CD4-positive, alpha-beta T cell treated with Interleukin-2 at 100 ng/mL for 4 hours (primary cell): ENCODE measurements at places on chromosomes 3 and 15.

DNA sequence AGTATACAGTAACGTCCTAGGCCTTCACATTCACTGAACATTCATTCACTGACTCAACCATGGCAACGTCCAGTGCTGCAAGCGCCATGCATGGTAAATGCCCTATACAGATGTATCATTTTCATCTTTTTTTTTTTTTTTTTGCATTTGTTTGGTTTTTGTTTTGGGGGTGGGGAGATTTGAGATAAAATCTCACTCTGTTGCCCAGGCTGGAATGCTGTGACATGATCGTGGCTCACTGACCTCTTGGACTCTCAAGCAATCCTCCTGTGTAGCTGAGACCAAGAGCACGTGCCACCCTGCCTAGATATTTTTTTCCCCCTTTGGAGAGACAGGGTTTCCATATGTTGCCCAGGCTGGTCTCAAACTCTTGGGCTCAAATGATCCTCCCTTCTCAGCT is 37.4 kb downstream of the SUSD5 start:
- no peak for DNase-seq

- DNase-seq: no peak
These were observed 345.9 kb downstream of the PTPRG start for GRCh38 chr3:61907210-61907795.

DNA sequence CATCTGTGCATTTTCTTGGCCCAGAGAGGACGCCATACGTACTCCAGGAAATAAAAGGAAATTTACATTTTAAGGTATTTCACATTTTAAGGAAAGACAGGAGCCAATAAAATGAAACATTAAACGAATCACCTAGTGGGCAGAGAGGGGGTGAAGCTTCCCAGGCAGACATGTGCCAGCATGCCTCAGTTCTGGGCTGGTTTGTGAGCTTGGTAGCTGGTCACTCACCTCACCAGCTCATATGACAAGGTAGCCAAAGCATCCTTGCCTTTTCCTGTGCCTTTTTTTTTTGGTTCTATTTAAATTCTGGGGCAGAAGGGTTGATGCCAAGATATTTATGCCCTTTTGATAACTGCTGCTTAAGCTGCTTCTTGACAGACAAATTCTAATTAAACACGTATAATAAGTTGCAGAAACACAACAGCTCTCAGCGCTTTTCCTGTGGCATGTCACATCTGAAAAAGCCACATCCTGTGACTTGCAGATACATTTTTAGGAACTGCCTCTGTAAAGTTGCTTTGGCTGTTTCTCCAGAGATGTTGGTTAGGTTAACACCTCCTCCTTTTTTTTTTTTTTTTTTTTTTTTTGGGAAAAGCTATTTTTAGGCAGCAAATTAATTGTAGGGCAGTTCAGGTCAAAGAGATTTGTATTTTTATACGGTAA is 218.6 kb downstream of the PDCD6IP start:
- DNase-seq: peak; percentile 26

DNA sequence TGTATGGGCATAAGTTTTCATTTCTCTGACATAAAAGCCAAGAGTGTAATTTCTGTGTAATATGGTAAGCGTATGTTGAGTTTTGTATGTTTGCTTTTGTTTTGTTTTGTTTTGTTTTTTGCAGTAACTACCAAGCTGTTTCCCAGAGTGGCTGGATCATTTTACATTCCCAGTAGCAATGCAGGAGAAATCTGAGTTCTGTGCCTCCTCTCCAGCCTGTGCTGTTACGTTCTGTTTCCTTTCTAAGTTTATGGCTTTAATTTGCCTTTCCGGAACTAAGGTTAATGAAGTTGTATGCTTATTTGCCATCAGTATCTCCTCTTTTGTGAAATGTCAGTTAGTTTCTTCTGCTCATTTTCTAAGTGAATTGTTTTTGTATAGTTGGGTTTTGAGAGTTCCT is 307.8 kb downstream of the GABRG3 start:
- no peak for DNase-seq

GRCh38 chr3:10445561-10446175 is 59.7 kb downstream of the ATP2B2 start:
- DNase-seq: no peak

GRCh38 chr15:67992834-67993233 is 61.3 kb upstream of the PIAS1 start:
- DNase-seq: no peak

DNA sequence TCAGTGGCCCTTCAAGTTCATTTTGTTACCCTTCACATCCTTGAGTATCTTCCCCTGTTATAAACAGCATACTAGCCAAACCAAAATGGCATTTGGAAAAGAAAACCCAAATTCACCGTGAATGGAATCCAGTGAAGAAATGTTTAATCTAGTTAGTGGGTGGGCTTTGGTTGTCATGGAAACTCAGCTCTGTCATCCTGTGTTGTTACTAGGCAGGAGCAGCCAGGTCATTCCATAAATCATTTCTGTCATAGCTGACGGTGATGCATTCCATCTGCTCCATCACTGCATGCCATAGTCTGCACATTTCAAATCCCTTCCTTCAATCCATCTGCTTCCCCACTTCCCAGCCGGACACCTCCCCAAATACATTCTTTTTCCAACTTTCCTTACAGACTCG is 140.4 kb upstream of the CGNL1 start:
- DNase-seq: no peak

DNA sequence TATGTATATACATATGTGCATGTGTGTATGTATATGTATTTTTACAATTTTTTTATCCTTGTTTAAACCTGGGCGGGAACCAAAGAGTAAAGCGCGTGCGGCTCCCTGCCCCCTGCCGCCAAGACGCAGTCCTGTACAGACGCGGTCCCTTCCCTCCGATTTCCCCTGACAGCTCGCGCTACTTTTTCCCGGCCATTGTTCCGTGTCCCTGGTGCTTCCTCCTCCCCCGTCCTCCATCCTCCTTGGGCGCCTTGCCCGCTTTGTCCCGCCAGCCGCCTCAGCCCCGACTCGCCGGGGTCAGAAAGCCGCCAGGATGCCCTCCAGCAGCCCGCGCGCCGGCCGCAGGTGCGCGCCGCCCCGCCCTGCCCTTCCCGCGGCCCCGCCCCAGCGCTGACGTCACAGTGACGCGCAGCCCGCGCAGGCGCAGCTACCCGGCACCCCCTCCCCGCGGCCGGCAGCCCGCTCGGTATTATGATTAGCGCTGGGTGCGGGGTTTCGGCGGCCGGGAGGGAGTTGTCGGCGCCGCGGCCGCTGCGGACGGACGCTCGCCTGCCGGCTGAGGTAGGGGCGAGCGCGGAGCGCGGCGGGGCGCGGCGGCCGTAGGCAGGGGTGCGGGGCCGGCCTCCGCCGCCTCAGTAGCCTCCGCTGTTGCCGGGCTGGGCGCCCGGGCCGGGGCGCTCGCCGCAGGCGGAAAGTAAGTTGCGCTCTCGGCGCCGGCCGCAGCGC is at the start of gene SNRK:
Gene SNRK (plus strand): TSS at position 426 of the 726 bp plus-strand sequence. CDS start 16,664 bp downstream, outside the sequence.
- peak; percentile 92 for DNase-seq

DNA sequence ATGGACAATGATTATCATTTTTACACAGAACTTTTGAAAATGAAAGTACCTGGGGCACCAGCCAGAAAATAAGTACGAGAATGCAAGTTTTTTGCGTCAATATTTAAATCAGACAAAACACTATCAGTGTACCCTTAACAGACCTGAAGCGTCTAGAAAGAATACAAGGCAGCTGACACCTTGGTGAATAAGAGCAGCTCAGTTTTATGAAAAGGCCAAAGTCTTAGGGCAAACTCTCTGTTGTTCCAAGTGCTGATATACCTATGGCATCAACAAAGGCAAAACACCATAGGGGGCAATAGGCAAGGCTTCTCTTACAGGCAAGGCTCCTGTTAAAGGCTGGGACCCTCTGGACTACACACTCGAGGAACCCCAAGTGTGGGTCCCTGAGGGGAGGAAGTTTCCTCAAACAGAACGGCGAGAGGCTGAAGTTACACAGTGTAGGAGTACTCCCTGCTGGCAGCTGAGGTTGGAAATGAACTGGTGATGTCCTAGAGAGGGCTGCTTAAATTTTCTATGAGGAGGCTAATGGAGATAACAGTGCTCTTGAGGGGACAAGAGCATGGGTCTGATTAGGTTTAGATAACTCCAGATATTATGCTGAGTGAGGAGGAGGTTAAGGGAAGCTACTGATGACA is 291.0 kb downstream of the TIGIT start:
- DNase-seq: no peak

GRCh38 chr3:38154033-38154494 is 11.3 kb upstream of the OXSR1 start:
- DNase-seq: no peak

DNA sequence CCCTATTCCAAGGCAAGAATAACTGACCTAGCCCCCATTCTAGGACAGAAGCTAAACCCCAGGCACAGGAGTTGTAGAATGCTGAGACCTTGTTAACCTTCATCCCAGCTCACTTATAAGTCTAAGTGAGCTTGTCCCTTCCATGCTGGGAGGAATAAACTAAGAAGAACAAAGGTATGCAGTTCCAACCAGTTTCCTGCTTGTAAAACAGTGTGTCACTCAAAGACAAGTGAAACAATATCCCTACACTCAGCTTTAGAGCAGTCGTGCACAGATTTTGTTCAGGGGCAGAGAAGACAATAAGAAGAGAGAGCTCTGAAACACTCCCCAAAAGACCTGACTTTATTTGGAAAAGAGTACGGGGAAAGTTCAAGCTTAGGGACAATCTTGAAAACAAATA is 292.1 kb downstream of the CGGBP1 start:
- no peak for DNase-seq

GRCh38 chr15:90885432-90886290 is 1.4 kb downstream of the FES start:
- DNase-seq: peak; percentile 78

GRCh38 chr3:128804017-128804810 is 75.2 kb upstream of the ACAD9 start:
- peak; percentile 87 for DNase-seq

GRCh38 chr15:31843426-31844055 is 186.8 kb upstream of the CHRNA7 start:
- no peak for DNase-seq

- DNase-seq: no peak
These were observed 251.5 kb downstream of the GABRG3 start for GRCh38 chr15:27222479-27222878.

DNA sequence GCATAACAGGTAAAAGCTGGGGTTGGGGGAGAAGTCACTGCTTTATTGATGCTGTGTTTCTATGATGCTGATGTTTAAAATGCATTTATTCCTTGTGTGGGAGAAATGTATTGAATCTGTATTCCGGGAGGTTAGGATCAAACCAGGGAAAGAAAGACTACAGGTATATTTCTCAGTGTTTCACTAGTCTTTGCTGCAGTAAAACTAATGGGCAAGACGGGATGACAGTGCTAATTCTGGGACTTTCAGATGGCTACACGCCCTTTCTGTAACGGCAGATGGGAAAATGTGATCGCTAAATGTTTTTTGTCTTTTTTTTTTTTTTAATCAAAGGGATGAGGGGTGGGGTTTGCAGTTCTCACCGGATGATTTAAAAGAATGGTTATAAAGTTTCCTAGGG is 393 bp downstream of the CNTN6 start:
- DNase-seq: no peak

DNA sequence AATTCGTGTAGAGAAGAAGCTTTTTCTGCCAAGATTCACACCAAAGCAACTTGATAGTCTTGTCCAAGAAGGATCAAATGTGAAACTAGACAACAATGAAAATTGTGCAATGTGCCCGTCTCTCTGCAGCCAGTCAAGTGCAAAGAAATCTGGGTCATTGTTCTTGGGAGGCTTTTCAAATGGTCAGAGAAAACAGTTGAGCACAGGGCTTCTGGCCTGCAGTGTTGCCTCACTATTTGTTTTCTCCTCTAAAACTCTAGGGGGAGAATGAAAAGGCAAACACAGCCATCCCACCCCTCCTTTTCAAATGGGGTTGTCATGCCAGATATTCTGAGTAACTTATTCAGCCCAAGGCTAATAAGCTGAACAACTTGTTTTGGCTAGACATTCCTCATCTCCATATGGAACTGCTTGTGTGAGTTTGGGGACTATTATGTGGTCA is 417.6 kb upstream of the CDIN1 start:
- DNase-seq: no peak

- DNase-seq: no peak
These were observed 43.8 kb downstream of the ALDH1L1 start for GRCh38 chr3:126136428-126137220.

DNA sequence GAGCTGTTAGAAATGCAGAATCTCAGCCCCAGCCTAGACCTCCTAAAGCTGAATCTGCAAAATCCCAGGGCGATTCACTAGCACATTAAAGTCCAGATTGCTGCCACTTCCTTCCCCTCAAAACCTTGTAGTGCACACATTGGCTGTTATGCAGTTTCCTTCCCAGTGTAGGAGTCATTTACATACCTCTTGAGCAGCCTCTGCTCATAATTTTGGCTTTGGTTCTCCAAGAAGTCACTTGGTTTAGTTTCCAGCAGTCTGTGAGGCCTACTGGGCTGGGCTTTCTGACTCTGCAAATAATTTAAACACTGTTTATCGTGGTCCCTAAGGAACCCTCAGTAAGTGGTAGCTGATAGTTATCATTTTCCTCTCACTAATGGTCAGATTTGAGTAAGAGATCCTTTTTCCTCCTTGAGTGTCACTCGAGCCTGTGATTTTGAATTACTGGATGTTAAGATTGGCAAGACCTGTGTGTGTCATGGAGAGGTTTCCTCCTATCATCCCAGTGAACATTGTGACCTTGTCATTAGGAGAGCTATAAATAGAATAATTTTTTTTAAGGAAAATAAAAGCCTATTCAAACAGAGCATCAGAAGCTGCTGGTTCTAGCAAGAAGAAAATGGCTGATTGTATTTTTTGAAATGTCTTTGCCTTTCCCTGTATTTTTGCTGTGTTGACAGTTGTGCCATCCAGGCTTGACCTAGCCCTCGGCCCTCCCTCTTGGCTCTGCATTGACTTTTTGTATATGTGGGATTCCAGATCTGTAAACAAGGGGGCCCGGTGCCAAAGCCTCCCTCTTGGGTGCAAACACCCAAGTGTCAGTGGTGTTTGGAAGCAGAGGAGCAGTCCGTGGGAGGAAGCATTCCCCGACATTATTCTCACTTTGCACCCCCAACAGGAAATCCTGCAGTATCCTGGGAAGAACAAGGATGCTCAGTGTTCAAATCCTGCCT is 134.8 kb upstream of the ANKRD28 start:
- no peak for DNase-seq

DNA sequence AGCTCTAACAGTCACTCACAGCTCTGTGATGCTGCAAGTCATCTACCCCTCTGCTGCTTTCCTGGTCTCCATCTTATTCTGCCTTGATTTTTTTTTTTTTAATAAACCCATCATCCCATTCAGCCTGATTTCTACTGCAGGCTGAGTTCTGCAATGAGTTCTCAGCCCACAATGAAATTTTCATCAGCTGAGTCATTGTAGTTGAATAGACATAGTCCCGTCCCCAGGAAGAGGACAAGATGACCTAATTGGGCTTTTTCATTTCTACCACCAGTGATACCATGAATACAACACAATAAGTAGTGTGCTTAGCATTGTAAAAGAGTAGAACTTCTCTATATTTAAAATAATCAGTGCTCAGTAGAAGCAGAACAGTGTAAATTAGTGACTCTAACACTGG is 59.3 kb downstream of the C3orf85 start:
- no peak for DNase-seq

DNA sequence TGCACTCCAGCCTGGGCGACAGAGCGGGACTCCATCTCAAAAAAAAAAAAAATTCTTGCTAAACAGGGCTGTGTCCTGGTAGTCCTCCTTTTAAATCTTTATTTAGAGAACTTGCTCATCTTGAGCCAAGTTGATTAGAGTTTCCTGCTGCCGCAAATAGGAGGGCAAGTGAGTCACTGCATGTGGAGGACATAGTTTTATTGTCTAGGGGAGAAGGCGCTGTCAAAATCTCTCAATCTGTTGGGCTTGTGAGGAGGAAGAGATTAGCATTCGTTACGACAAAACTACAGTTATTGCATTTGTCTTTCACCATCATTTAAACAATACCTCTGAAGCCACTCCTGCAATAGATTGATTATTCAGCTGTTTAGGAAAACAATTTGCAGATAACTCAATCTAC is 11.5 kb downstream of the MUC4 start:
- no peak for DNase-seq
